ENCODE measurements at places on chromosomes 7 and 10.

DNA sequence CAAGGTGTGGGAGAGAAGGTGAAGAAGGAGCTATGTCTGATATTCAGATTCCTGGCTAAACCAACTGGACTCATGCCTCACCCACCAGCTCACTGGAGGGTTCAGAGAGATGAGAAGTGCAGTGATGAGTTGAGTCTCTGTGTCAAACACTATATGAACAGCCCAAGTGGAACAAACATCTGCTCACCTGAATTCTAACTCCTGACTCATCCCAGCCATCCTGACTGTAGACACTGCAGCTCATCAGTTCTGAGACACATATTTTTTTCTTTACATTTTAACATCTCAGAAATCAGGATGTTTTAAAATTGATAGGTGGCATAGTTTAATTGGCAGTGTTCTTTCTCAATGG lies 27.3 kb downstream of the GSDME start:
- no peak overlapping the region for H3K4me3 ChIP-seq
- H3K36me3 ChIP-seq, result peaks cover 2% of the 10 kb centered on the region
- H3K27ac ChIP-seq, result no peak overlapping the region
- H3K27me3 ChIP-seq, result no peaks in the 10 kb centered on the region

GRCh38 chr10:35511647-35512046 lies 93.5 kb upstream of the GJD4 start:
- no peaks in the 10 kb centered on the region for H3K27me3 ChIP-seq
- DNase-seq, result no peak
- peaks cover 6% of the 10 kb centered on the region for H3K36me3 ChIP-seq
- H3K4me3 ChIP-seq, result no peak overlapping the region
- peaks cover 3% of the 10 kb centered on the region for H3K4me1 ChIP-seq

- H3K36me3 ChIP-seq, result no peaks in the 10 kb centered on the region
- H3K4me3 ChIP-seq, result no peak overlapping the region
- H3K4me1 ChIP-seq, result 0 out of 2 replicates have a peak, but pooled peaks cover 3% of the 10 kb centered on the region
- no peaks in the 10 kb centered on the region for H3K27me3 ChIP-seq
- DNase-seq, result no peak
Measured at GRCh38 chr7:130092598-130092997, 22.3 kb downstream of the KLHDC10 start.

DNA sequence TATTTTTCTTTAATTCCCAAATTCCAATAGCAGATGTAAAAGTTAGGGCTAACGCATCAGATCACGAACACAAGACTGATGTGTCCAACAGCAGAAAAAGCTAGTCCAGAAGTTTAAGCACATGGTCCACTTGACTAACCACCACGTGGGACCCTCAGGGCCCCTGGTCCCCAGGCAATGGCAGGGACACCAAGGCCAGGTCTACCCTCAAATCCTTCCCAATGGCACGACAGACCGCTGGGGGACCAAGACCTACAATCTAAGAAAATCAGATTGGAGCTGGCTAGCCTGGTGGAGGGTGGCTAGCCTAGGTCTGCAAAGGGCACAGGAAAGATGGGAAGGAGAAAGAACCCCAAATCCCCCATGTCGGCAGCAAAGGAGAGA lies 1.5 kb downstream of the GIGYF1 start:
- 0 out of 2 replicates have a peak overlapping the region, but pooled peaks have one; percentile 21 for H3K27ac ChIP-seq
- DNase-seq, result no peak
- peaks cover 15% of the 10 kb centered on the region for H3K36me3 ChIP-seq
- H3K4me3 ChIP-seq, result peak overlapping the region; percentile 56
